ENCODE measurements at places on chromosomes 5 and 9. TPM values are rescaled to one million over a fixed set of nuclear protein-coding genes. Genes with fewer than 3 reads are reported as not detected.

GRCh38 chr5:56683733-56684132, 131.6 kb upstream of the MAP3K1 start:
- no peaks in the 10 kb centered on the region for H3K27me3 ChIP-seq
- no peak for DNase-seq
- peaks cover 20% of the 10 kb centered on the region for H3K4me1 ChIP-seq
- H3K4me3 ChIP-seq: no peak overlapping the region
- no peaks in the 10 kb centered on the region for H3K36me3 ChIP-seq
- no peak overlapping the region for H3K27ac ChIP-seq

ELAVL2 gene
- total RNA-seq: not detected

DNA sequence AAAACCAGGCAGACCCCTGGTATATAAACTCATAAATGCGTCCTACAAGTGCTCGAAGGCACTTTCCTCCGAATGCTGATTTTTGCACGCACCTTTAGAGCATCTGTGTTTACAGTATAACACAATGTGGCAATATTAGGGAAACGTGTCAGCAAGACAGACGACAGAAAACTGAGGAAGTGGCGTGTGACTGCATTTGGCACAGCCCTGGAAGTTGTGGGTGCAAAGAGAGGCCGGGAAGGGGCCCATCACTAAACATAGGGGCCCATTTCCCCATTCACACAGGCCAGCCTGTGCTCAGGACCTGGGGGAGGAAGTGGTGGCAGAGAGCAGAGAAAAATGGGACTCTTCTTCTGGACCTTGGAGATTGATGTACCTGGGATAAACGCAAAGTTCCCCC, 48.2 kb downstream of the RASGEF1C start:
- peak; percentile 41 for DNase-seq
- no peak overlapping the region for H3K27ac ChIP-seq
- no peaks in the 10 kb centered on the region for H3K36me3 ChIP-seq
- H3K4me1 ChIP-seq: no peaks in the 10 kb centered on the region

FAXDC2 gene
- total RNA-seq: 47.5 TPM

DNA sequence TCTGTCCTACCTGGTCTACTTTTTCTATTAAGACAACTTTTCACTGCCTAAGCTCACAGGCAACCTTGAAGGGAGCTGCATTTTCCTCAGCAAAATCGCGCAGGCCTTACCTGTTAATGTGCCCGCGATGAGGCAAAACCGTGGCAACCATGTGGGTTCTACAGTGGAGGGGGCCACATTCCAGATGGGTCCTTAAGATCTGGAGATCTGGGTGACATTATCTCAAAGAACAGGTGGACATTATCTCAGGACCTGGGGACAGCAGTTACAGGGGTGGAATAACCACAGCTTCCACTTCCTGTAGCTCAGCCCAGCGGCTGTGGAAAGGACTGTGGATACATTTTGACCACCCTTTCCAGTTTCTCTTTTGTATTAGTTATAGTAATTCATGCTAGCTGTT, 112.8 kb upstream of the PTCH1 start:
- H3K27ac ChIP-seq: no peak overlapping the region
- no peaks in the 10 kb centered on the region for H3K36me3 ChIP-seq
- no peaks in the 10 kb centered on the region for H3K27me3 ChIP-seq
- H3K4me3 ChIP-seq: no peak overlapping the region
- DNase-seq: no peak

GRCh38 chr5:78007233-78007632, 231.1 kb upstream of the TBCA start:
- no peaks in the 10 kb centered on the region for H3K27me3 ChIP-seq
- no peak overlapping the region for H3K27ac ChIP-seq
- H3K4me1 ChIP-seq: no peaks in the 10 kb centered on the region
- no peaks in the 10 kb centered on the region for H3K36me3 ChIP-seq

- no peak overlapping the region for H3K27ac ChIP-seq
- H3K4me3 ChIP-seq: no peak overlapping the region
- no peaks in the 10 kb centered on the region for H3K27me3 ChIP-seq
- DNase-seq: no peak
- H3K36me3 ChIP-seq: peaks cover 6% of the 10 kb centered on the region
Measured at GRCh38 chr5:143135832-143136551, 267.5 kb downstream of the NR3C1 start.

SMAD5 gene
- total RNA-seq: 21.9 TPM

SLC24A2 gene
- 0.19 TPM for total RNA-seq

DNA sequence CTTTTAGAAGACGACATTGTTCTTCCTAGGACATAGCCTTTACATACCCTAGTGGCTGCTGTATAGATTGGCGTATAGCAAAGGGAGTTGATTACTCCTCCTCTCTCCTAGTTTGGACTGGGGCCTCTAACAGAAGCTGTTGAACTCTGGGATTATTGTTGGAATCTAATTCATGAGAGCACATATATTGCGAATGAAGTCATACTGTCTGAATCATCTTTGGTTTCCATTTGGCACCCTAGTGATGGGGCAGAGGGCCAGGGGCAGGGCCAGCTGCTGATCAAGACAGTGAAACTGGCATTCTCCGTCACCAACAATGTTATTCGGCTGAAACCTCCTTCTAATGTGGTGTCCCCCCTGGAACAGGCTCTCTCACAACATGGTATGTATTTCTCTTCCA, 40.3 kb downstream of the NUP188 start:
- no peak overlapping the region for H3K27ac ChIP-seq
- H3K36me3 ChIP-seq: no peaks in the 10 kb centered on the region
- H3K27me3 ChIP-seq: no peaks in the 10 kb centered on the region
- H3K4me1 ChIP-seq: no peaks in the 10 kb centered on the region

DNA sequence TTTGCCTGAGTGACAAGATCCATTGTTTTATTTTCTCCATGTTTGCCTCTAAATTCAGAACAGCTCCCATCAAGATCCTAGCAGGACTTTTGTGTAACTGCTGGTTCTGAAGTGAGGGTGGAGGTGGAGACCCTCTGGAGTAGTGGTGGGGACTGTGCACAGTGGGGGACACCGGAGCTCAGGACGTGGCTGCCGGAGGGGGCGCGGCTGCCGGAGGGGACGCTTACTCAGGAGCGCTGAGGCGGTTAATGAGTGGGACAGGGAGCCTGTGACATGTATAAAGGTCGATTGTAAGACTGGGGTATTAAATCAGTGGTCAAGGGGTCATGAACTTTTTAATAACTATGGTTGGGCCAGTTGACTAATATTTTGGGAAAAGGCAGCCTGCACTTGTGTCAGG, 127.0 kb upstream of the CACNA1B start:
- no peak overlapping the region for H3K4me3 ChIP-seq
- no peaks in the 10 kb centered on the region for H3K36me3 ChIP-seq
- H3K27me3 ChIP-seq: no peaks in the 10 kb centered on the region
- DNase-seq: no peak
- H3K4me1 ChIP-seq: no peaks in the 10 kb centered on the region

SEMA5A gene
- 17.6 TPM for total RNA-seq

DNA sequence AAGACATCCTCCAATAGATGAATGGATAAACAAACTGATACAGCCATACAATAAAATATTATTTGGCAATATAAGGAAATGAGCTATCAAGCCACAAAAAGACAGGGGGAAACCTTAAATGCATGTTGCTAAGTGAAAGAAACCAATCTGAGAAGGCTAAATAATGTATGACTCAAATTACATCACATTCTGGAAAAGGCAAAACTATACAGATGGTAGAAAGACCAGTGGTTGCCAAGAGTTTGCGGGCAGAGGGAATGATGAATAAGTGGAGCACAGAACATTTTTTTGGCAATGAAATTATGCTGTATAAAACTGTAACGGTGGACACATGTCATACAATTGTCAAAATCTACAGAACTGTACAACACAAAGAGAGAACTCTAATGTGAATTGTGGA, 63.3 kb downstream of the CSF2 start:
- H3K27me3 ChIP-seq: no peaks in the 10 kb centered on the region
- no peak overlapping the region for H3K27ac ChIP-seq
- no peak overlapping the region for H3K4me3 ChIP-seq
- H3K36me3 ChIP-seq: no peaks in the 10 kb centered on the region
- DNase-seq: no peak

DNAI1 gene
- not detected for total RNA-seq

- no peak for DNase-seq
Measured at GRCh38 chr5:36111238-36111637, 40.4 kb downstream of the LMBRD2 start.

FGFR4 gene
- 264 TPM for total RNA-seq

HNRNPH1 gene
- total RNA-seq: 745 TPM

- H3K27me3 ChIP-seq: no peaks in the 10 kb centered on the region
- H3K4me1 ChIP-seq: no peaks in the 10 kb centered on the region
- H3K27ac ChIP-seq: no peak overlapping the region
- DNase-seq: no peak
- no peak overlapping the region for H3K4me3 ChIP-seq
Measured at GRCh38 chr5:45179686-45180085, 370.9 kb downstream of the MRPS30 start.

DNA sequence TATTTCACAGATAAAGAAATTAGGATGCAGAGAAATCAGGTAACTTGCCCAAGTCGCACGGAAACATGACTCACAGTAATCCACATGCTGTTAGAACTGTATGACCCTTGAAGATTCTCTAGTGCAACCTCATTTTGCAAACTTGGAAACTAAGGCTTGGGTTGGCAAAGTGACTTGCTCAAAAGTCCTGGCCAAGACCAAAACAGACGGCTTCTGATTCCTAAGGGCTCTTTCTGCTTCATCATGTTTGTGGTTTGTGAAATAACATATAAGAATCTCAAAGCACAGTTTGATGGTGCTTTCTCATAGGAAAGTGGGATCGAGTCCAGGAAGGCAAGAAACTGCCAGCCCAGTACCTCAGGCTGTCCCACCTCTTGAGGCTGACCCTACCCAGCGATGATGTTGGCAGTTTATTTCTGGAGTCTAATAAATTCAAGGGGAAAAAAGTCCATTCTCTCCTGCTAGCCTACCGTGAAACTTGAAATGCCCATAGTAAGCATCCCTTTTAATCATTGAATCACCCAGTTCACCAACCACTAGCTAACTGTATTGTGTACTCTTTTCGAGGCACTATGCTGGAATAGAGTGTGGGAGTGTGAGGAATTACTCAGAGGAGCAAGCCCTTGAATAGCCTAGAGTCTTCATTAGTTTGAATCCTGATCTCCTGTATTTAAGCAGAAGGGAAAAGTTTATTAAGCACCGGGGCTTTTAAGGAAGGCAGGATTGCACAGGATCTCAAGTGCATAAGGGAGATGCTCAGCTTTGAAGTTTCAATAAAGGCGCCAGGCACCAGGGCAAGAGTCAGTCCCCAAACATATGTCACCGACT, 14.1 kb downstream of the CAPSL start:
- no peak for DNase-seq
- no peaks in the 10 kb centered on the region for H3K27me3 ChIP-seq
- H3K4me3 ChIP-seq: no peak overlapping the region
- no peak overlapping the region for H3K27ac ChIP-seq

AUH gene
- 53.2 TPM for total RNA-seq

DNA sequence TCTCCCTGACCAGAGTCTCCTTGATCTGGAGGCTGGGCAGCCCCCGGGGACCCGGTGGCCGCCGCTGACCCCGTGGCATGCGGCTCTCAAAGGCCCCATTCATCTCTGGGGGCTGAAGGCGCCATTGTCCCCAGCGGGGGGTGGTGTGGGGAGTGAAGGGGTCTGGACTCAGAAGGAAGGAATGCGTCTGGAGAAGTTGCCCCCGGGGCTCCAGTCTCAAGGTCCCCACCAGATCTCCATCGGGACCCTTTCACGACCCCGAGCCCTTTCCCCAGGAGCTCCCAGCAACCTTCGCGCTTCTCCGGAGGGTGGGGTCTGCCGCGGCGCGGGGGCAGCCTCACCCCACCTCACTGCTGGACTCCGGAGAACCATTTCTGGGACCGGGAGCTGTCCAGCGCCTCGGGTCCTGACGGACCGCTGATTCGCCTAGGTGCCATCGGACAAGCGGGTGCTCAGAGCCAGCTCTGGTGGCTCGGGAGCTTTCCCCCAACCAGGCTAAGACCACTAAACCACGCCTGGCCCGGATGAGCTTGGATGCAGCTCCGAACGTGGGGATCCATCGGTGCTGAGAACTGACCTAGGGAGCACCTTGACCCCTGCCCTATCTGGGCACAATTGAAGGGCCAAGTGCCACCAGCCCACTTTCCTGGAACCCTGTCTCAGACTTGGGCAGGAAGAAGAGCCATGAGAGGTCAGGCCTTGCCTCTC, 5.1 kb upstream of the PCDH1 start:
- H3K27ac ChIP-seq: no peak overlapping the region
- H3K27me3 ChIP-seq: peaks cover 10% of the 10 kb centered on the region
- H3K4me1 ChIP-seq: no peaks in the 10 kb centered on the region
- H3K36me3 ChIP-seq: no peaks in the 10 kb centered on the region
- DNase-seq: no peak

DNA sequence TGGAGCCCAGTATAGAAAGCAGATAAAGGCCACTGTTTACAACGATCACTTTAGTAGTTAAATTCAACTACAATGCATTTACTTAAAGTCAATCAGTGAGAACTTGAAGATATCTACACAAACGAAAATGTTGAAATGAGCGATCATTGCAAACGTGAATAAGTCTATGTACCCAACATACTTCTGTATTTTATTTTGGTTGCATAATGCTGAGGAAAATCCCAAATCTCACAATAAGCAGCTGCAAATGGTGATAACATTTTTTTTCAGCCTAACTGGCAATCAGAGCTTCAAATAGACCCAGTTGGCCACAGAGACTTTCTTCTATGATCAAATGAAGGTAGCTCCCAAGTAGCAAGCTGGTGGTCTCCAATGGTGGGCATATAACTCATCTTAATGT, 32.1 kb downstream of the PDGFRB start:
- no peaks in the 10 kb centered on the region for H3K4me1 ChIP-seq
- DNase-seq: no peak
- H3K36me3 ChIP-seq: no peaks in the 10 kb centered on the region
- no peak overlapping the region for H3K4me3 ChIP-seq
- H3K27me3 ChIP-seq: no peaks in the 10 kb centered on the region
- no peak overlapping the region for H3K27ac ChIP-seq

PCDHA9 gene
- not detected for total RNA-seq

SIT1 gene
- total RNA-seq: not detected

GRCh38 chr9:89657295-89657694, 52.5 kb downstream of the GADD45G start:
- H3K4me3 ChIP-seq: no peak overlapping the region
- H3K4me1 ChIP-seq: peaks cover 8% of the 10 kb centered on the region
- no peaks in the 10 kb centered on the region for H3K27me3 ChIP-seq
- no peak for DNase-seq
- H3K27ac ChIP-seq: no peak overlapping the region
- H3K36me3 ChIP-seq: no peaks in the 10 kb centered on the region

- DNase-seq: peak; percentile 27
- H3K36me3 ChIP-seq: no peaks in the 10 kb centered on the region
- no peaks in the 10 kb centered on the region for H3K4me1 ChIP-seq
- H3K4me3 ChIP-seq: no peak overlapping the region
- no peaks in the 10 kb centered on the region for H3K27me3 ChIP-seq
Measured at GRCh38 chr9:93684806-93685543, 108.6 kb downstream of the PHF2 start.

GRCh38 chr5:77172713-77173328, 37.7 kb upstream of the PDE8B start:
- peaks cover 13% of the 10 kb centered on the region for H3K4me1 ChIP-seq
- no peak overlapping the region for H3K27ac ChIP-seq
- H3K4me3 ChIP-seq: no peak overlapping the region
- H3K27me3 ChIP-seq: no peaks in the 10 kb centered on the region

All from Peyer's patch (tissue), 4 donors.